CD4-positive, alpha-beta T cell (primary cell): ENCODE measurements at places on chromosomes 1 and 21. TPM values are rescaled to one million over a fixed set of nuclear protein-coding genes. Genes with fewer than 3 reads are reported as not detected.

The DCST1 gene
- 0.33 TPM for total RNA-seq

DNA sequence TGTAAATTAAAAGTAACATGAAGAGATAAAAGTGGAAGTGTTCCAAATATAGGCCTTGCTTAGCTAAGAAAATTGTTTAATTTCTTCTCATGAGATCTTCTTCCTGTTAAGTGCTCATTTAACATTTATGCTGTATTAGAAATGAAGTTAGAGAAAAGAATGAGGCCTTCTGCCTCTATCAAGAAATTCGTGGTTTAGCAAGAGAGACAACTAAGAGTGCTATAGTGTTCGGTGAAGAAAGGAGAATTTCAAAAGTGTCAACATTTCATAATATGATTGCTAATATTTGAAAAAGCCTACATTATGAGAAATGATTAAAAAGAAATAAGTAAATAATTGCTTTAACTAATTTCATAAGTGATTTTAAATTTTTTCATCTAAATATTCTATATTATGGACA, 18.8 kb upstream of the MNDA start:
- no peak for DNase-seq

The SDC3 gene
- not detected for total RNA-seq

DNA sequence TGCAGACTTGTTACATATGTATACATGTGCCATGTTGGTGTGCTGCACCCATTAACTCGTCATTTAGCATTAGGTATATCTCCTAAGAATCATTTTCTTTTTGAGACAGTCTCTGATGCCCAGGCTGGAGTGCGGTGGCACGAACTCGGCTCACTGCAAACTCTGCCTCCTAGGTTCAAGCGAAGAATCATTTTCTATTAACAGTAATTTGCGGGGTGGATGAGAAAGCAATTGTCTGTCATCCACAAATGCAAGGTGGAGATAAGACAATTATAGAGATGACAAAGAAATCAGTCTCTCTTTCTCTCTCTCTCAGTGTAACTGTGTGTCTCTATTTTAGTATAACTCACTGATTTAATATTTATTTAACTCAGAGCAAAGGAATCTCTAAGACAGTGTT, 131.0 kb upstream of the KIAA1614 start:
- no peak for DNase-seq

The POLR3C gene
- total RNA-seq = 19.9 TPM

DNA sequence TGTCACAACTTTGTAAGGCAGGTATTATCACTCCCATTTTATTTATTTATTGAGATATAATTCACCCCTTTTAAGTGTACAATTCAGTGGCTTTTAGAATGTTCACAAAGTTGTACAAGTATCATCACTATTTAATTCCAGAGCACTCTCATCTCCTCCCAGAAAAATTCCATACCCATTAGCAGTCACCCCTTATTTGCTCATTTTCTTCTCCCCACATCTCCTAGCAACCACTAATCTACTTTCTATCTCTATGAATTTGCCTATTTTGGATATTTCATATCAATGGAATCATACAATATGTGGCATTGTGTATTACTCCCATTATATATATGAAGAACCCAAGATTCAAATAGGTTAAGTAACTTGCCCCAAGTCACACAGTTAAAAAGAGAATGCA, 7.0 kb downstream of the DSTYK start:
- no peak for DNase-seq

GRCh38 chr1:77170687-77171086, 48.5 kb downstream of the PIGK start:
- DNase-seq = no peak

The SYPL2 gene
- total RNA-seq = not detected

The CD1B gene
- total RNA-seq = not detected

GRCh38 chr1:111488669-111489068, 14.8 kb downstream of the ADORA3 start:
- DNase-seq = no peak

The CD5L gene
- not detected for total RNA-seq

DNA sequence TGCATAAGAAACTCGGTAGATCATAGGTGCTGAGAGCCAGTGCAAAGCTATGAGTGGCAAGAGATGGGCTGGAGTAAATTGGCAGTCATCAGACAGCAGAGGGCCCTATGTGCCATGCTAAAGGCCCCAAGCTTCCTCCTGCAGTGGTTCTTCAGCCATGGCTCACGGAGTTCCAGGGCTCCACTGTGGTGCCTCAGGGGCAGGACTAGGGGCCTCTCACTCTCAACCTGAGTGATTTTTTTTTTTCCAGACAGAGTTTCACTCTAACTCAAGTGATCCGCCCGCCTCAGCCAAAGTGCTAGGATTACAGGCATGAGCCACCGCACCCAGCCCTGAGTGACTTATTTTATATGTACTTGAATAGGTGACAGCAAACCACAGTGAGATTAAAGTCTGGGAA, 10.4 kb upstream of the GJA8 start:
- DNase-seq = no peak

- no peak for DNase-seq
Observed at GRCh38 chr1:3063379-3064295, 5.4 kb upstream of the PRDM16 start.

- DNase-seq = no peak
Observed at GRCh38 chr1:171636141-171636540, 14.1 kb downstream of the MYOCOS start.
